ENCODE measurements at places on chromosomes 4 and X. TPM values are rescaled to one million over a fixed set of nuclear protein-coding genes. Genes with fewer than 3 reads are reported as not detected.

The AADAT gene
- 20.1 TPM for total RNA-seq

The EBP gene
- 19.9 TPM for total RNA-seq

The DNASE1L1 gene
- total RNA-seq: 5.1 TPM

The PLK4 gene
- 20.9 TPM for total RNA-seq

The NUDT9 gene
- total RNA-seq: 16.2 TPM

The INPP4B gene
- 12.8 TPM for total RNA-seq

The TKTL1 gene
- total RNA-seq: 5.0 TPM

The ZCCHC18 gene
- 18.1 TPM for total RNA-seq

The HSFX2 gene
- total RNA-seq: 0.54 TPM

The NDP gene
- 18.7 TPM for total RNA-seq

The DIPK2B gene
- total RNA-seq: 5.0 TPM

The USP17L12 gene
- total RNA-seq: not detected

The CFI gene
- total RNA-seq: 5.7 TPM

The PNMA3 gene
- 8.1 TPM for total RNA-seq

The FAAH2 gene
- total RNA-seq: 1.5 TPM

The PRKX gene
- total RNA-seq: 27.8 TPM

The S100G gene
- total RNA-seq: not detected

The RRAGB gene
- total RNA-seq: 54.9 TPM

The CXCL3 gene
- total RNA-seq: 0.54 TPM

The TBCK gene
- 109 TPM for total RNA-seq

The KDR gene
- 17.7 TPM for total RNA-seq

The ESX1 gene
- total RNA-seq: not detected

The GLRA2 gene
- 44.4 TPM for total RNA-seq

The CXCL10 gene
- 0.27 TPM for total RNA-seq

The ARMCX1 gene
- total RNA-seq: 37.0 TPM

The SORCS2 gene
- 9.3 TPM for total RNA-seq

The SCML2 gene
- 8.7 TPM for total RNA-seq

All from cerebellum (tissue), 4 donors.